ENCODE measurements at places on chromosomes 4 and X. TPM values are rescaled to one million over a fixed set of nuclear protein-coding genes. Genes with fewer than 3 reads are reported as not detected.

Gene RTL3
- not detected for total RNA-seq

DNA sequence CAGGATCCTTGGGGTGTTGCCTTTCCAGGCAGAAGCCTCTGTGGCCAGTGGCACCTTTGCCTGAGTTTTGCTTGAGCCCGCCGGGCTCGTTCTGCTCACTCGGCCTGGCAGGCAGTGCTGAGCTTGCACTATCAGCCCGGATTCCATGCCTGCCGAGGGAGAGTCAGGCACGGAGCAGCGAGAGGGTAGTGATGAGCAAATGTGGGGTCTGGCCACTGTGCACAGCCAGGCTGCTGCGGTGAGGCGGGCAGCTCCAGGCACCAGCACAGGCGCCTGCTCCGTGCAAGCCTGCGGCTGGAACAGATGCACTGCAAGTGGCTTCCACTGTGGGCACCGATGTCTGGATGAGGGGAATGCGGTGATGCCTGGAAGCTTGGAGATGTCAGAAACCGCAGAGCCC is 619.2 kb downstream of the RAPGEF2 start:
- DNase-seq = no peak

- no peak for DNase-seq
Measured at GRCh38 chr4:155982736-155983385, 29.2 kb upstream of the CTSO start.

Gene FAM13A
- 0.86 TPM for total RNA-seq

DNA sequence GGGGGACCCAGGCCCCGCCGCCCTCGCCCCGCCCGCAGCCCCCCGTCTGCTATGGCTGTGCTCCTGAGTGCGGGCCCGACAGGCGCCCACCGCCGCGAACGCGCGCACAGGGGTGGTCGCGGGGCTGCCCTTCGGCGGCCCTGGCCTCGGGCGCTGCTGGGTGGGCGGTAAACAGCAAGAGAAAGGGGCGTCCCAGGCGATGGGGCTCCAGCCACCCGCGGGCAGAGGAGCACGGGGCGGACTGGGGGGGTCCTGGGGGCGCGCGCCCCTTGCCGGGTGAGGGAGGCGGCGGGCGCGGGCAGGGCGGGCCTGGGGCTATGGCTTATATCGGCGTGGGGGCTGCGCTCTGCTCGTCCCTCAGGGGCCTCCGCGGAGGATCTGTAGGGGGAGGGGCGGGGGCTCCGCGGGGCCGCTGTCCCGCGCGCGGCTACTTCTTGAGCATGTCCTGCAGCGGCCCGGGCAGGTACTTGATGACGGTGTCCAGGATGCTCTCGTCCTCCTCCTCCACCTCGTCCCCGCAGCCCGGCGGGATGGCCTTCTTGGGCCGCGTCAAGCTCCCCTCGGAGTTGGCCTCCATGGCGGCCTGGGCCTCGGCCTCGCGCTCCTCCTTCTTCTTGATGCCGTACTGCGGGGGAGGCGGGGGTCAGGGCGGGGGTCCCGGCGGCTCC is 39.7 kb downstream of the CPLX1 start:
- no peak for DNase-seq

DNA sequence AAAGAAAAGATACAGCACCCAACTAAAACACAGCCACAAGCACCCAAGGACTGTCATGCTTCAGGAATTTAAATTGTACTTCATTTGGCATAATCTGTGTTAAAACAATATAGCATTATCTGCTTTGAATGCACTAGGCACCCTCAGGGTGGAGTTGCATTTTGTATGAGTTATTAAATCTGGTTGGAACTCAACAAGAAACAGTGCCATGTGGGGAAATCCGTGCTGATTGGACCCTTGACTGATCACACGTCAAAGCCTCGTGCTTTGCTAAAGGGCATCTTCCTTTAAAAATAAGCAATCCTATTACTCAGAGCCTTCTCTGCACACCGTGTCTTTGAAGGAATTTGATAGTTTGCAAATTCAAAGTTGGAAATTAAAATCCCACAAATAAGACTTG is 35.4 kb downstream of the IGFBP7 start:
- DNase-seq = no peak

Gene GAGE13
- total RNA-seq = not detected

GRCh38 chrX:151790481-151791160 is 56.1 kb downstream of the CNGA2 start:
- no peak for DNase-seq

DNA sequence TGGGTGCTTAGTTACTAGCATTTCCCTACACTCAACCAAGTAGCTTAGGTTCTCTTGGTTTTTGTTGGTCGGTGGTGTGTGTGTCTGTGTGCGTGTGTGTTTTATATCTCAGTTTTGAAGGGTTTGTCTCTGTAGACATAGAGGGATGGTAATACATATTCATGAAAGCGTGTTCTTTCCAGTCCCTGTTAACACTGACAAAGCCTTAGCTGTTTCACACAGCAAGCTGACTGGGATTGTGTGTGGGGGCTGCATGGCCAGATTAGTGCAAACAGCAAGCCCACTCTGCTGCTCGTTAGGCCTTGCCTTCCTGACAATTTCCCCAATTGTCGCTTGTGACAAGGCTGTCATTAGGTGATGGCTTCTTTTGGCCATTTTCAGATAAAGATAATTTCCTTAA is 43.9 kb downstream of the ALPK1 start:
- no peak for DNase-seq

- DNase-seq = no peak
Measured at GRCh38 chrX:51215266-51215665, 117.4 kb upstream of the NUDT10 start.

Gene TXK
- total RNA-seq = 5.9 TPM

DNA sequence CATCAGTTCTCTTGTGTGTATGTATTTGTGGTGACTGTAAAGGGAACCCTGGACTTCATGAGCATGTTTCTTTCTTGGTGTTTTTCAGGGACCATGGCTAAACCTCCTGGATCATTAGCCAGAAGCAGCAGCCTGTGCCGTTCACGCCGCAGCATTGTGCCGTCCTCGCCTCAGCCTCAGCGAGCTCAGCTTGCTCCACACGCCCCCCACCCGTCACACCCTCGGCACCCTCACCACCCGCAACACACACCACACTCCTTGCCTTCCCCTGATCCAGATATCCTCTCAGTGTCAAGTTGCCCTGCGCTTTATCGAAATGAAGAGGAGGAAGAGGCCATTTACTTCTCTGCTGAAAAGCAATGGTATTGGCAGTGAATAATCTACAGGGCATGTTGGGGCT is 157.0 kb downstream of the STIM2 start:
- DNase-seq = no peak

Gene HTRA3
- total RNA-seq = not detected

Gene DMRTC1
- total RNA-seq = not detected

Gene VEGFC
- total RNA-seq = 0.11 TPM

DNA sequence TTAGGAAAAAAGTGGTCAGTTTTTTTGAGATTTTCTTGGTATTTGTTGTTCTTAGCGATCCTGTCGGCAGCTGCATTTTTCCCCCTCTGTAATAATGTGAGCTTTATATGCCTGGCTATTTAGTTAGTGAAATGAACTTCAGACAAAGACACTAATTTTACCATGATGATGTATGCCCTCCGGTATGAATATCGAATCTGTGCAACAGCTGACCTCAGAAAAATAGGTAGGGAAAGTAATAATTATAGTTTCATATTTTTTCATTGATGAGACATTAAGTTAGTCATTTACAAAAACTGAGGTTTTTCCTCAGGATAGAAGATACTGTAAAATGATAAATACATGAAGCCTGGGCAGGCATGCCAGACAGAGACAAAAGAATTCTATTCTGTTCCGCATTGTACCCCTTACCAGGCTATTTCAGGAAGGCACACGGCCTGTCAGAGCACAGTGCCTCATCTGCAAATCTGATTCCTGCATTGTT is 155.8 kb downstream of the SHROOM3 start:
- no peak for DNase-seq

- DNase-seq = no peak
Measured at GRCh38 chr4:25861280-25861950, 1.4 kb downstream of the SEL1L3 start.

DNA sequence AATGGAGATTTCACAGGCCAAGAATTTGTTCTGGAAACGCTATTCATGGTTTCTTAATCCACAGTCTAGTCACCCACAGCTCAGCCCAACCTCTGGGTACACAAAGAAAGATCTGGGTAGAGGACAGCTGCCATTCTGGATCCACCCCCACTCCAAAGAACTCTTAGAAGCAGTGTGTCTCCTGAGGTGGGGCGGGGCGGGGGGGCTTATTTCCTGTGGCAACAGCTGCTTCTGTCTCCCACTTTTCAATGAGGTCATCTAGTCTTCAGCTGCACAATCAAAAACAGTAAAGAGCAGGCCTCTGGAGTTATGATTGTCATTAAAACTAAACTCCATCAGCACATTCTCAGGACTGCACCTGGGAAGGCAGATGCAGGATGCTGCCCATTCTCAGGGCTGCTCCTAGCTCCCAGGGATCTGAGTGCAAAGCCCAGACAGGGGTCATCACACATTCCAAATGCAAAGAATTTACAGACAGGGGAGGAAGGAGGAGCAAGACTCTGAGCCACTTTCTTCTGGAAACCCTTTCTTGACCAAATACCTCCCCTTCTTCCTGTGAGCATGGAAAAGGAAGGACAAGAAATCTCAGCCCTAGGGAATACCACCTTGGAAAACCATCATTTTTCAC is 207.3 kb downstream of the HS6ST2 start:
- no peak for DNase-seq

Gene NPNT
- total RNA-seq = 0.08 TPM

Gene SPANXB1
- not detected for total RNA-seq

Gene ERVMER34-1
- not detected for total RNA-seq

DNA sequence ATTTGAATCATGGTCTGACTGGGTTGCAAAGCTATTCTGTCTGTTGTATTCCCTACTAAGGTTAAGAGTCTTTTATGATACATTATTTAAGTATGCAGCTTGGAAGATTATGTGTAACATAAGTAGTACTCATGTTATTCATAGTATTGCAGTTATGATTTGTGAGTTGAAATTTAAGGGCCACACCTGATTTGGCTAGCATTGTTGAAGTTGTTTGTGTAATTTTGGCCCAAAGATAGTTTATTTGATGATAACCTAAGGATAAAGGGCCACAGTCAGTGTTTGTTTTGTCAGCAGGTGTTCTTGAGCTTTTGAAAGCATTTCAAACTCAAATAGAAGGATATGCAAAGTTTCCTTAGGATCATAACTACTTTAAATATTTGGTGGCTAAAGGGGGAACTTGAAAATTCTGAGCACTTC is 38.9 kb downstream of the NUDT9 start:
- no peak for DNase-seq
